T-helper 1 cell (primary cell): ENCODE measurements at places on chromosomes 7 and 10.
A peak's percentile ranks its signal among the peaks of the same experiment; 100 is the strongest.

GRCh38 chr7:120043250-120043649, 229.7 kb upstream of the KCND2 start:
- no peak for DNase-seq

GRCh38 chr10:60200012-60200681, 189.5 kb downstream of the ANK3 start:
- no peak for DNase-seq

GRCh38 chr7:140039896-140040295, 22.9 kb downstream of the PARP12 start:
- DNase-seq = no peak

DNA sequence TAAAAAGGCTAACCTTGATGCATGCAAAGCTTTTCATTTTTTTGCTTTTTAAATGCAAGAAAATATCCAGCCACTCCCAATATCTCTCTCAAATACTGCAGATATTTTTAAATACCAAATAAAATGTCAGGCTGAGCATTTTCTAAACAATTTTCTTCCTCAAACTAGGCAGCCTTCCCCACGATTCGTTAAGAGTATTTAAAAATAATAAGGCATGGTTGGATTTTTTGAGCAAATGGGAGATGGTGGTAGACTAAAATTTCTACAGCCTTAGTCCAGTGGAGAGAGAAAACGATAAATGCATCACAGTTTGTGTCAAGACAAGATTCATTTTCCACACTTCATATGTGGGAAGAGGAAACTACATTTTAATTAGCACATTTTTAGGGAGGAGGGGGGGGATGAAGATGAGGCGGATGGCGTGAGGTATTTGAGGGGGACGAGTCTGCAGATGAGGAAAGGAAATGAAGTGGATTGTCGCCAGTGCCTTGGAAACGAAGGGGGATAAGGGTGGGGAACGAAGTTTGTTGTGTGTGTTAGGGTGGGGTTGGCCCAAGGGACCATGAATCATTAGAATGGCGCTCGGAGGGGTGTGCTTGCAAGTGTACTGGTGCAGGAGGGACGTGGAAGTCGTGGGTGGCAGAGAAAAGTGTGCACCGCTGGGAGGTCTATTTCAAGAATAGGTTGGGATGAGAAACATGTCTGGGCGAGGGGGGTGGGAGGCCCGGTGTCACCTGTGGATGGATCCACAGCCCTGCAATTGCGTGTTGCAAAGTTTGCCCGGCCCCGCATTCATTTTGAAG, 1.2 kb upstream of the ADD3 start:
- DNase-seq = no peak

DNA sequence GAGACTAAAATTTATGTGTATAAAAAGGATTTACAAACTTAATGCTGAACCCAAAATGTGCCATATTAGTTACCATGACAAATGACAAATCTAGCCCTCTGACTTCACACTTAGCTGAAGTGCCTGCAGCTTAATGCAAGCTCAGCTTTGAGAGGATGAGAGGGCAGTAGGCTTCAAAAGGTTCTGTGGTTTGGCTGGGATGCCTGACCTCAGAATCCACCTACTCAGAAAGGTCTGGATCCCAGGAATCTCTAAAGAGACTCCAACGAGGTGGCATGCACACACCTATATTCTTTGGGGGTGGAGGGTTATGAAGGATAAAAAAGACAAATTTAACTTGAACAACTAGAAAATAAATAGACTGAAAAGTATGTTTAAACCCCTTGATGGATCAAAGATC, 213.4 kb downstream of the TAX1BP1 start:
- DNase-seq = no peak

GRCh38 chr10:91756286-91756685, 41.9 kb upstream of the TNKS2 start:
- DNase-seq = no peak

- DNase-seq = no peak
Measured at GRCh38 chr7:154837622-154838021, 165.3 kb downstream of the PAXIP1 start.

DNA sequence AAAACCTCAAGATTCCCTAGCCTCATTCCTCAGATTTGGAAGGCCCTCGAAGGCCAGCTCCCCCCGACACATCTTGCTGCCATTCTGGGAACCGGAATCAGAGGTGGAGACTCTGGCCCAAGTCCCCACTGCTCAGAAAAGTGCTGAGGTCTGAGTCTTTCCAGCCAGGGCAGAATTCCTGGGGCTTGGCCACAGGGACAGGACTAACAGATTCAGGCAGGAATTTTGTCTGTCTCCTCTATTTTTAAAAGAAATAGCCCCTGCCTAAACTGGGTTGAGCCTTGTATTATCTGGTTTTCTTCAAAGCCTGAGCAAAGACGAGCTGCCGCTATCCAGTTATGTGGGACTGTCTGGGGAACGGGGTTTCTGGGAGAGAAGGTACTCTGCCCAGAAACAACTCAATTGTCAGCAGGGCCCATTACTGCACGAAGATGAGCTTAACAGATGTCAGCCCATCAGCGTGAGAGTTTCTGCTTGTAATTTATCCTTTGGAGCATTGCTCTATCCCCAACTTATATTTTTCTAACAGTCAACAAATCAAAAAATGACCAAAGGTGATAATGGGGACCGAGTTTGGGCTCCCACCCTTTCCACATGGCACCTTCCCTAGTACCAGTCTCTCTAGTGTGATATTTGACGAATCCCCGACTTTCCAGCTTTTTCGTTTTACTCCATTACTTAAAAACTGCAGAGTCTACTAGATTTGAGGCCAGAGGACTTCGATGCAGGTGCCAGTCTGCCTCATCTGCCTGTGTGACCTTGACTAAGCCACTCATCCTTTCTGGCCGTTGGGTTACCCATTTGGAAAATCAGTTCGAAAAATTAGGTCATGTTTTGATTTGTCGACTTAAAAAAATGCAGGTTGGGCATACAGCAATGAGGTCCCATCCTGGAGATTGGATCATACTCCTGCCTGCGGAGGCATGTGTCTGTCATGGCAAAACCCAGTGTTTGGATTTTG, 110.9 kb downstream of the WDR11 start:
- no peak for DNase-seq

- no peak for DNase-seq
Measured at GRCh38 chr7:122844191-122844988, 41.9 kb downstream of the CADPS2 start.

- DNase-seq = no peak
Measured at GRCh38 chr10:5737352-5737751, 52.7 kb downstream of the TASOR2 start.

GRCh38 chr10:80462981-80463741, 9.1 kb downstream of the TSPAN14 start:
- DNase-seq = peak; percentile 65

DNA sequence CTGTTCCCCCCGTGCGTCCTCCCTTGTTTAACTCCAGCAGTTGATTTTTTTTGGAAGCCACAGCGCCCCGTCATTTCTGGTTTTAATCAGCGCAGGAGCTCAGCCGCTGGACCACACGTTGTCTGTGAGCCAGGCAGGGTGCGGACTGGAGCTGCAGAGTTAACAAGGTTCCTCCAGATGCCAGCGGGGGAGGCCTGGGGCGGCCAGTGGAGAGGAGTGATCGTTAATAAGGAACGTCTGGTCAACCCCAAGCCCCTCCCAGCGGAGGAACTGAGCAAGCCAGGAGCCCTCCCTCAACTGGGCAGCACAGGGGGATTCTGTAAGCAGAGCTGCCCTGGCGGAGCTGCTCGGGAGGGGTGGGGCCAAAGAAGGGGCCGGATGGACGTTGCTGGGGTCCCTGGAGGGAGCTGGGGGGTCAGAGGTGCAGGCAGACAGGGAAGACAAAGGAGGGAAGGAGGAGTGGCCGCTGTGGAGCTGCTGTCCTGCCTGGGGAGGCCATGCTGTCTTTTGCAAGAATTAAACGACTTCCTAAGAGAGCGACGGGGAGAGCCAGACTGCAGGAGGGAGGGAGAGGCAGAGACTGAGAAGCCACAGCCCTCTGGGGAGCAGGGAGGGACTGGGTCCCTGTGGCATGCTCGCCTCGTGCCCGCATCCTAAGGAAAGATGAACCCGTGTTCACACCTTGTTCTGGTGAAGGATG, 537.1 kb upstream of the FOXK1 start:
- DNase-seq = no peak

DNA sequence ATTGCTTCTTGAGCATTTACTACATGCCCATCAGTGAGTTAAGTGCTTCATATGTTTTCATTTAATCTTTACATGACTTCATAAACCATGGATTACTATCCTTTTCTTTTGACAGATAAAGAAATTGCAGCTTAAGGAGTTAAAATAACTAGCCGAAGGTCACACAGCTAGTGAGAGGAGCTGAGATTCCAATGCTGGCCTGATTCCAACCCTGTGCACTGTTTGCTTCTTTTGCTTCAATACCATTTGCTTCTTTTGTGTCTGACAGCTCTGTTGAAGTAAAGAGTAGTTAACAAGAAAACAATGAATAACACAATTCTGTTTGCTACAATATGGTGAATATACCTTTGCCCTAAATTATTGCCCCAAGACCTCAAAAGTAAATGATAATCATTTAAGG, 132.4 kb downstream of the GRM3 start:
- DNase-seq = no peak

DNA sequence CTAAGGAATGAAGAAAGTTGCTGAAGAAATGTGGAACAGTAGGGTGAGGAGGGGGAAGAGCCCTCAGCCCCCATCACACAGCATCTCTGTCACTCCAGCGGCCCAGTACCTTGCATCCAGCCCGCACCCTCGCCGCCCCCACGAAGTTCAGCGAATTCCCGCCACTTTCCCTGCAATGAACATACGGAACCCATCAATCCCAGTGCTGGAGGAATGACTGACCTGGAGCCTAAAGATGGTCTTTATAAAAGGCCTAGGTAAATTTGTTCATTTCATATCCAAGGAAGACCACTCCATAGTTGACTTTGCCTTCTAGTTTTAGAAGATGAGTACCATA, 779 bp upstream of the KIF5B start:
- no peak for DNase-seq

- no peak for DNase-seq
Measured at GRCh38 chr7:2943851-2944601, 99.6 kb downstream of the CARD11 start.

DNA sequence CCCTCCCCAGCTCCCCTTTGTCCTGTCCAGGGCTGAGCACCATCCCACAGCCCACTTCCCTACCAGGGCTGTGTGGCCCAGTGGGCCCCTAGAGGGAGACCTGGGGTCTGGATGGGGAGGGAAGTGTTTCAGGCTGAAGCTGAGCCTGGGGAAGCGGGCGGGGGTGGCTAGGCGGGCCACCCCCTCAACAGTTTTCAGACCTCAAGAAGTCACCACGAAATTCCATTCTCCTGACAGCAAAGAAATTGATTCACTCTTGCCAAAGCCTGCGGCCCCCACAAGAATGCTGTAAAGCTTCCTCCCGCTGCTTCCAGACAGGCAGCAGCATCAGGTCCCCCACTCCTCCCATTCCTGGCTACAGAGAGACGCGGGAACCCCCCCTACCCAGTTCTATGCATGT, 2.5 kb upstream of the LFNG start:
- no peak for DNase-seq

- DNase-seq = no peak
Measured at GRCh38 chr7:135748770-135749169, at the start of gene FAM180A. FAM180A (minus strand) TSS chr7:135748813; CDS start chr7:135748580, 233 bp downstream.

- no peak for DNase-seq
Measured at GRCh38 chr7:85038466-85038865, 148.4 kb downstream of the SEMA3D start.

GRCh38 chr10:34687434-34688210, 127.5 kb downstream of the PARD3 start:
- no peak for DNase-seq

DNA sequence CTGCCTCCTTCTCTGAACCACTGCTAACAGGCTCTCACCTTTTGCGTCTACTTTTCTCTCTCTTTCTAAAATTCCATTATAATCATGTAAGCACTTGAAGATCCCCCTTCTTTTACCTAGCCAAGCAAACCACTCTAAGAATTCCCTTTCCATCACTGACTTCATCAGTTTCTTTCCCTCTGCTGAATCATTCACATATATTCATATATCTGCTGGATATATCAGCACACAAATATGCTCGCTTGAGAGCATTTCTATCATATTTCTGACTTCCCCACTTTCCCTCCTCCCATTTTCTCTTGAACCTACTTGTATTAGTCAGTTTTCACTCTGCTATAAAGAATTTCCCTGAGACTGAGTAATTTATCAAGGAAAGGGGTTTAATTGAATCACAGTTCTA, 84.2 kb upstream of the LRRN3 start:
- no peak for DNase-seq

DNA sequence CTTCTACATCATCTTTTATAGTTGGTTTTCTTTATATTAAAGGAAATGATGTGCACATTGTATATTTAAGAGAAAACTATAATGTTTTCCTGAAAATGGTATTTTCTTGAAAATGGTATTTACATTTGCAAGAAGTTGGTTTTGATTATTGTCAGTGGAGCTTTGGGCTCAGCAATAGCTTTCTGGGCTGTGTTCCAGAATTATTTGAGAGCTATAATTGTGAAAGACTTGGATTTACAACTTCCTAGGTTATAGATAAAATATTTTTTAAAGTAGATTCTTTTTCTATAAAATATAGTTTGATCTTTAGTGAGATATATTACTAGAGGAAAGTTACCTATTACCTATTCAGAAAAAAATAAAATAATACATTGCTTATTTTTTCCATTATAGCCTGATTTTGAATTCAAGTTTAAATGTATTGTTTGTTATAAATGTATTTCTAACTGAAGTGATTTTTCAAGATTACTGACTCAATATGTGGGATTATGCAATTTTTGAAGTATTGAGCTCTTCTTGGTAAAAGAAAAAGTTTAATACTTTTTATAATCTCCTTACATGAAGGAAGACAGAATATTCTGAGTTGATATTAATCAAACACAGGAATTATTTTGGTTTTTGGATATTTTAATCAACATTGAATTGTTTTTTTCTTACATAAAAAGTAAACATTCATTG, 20.2 kb downstream of the GNAI1 start:
- no peak for DNase-seq

DNA sequence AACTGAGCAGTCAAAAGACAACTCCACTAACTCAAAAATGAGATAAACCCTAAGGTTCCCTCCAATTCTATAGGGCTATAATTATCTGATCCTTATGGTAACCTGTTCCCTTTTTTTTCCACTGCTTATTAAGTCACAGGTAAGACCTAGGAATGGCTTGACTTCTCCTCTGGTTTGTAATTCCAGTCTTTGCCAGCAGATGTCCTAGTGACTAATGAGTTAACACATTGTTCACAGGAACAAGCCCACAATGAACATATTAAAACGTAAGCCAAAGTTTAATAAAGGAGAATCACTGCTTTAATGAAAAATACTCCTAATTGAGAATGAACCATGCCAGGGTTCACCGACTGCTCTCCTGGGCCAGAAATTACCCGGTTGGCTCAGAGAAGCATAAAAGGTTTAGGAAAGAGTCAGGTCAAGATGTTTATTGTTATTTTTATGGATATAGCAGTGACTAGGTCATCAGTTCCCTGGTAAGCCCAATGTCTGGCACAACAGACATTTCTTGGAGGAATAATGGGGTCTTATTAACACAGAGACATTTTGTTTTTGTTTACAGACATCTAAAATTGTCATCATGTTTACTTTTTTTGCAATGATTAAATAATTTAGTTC, 120.1 kb downstream of the ELAPOR2 start:
- peak; percentile 43 for DNase-seq

GRCh38 chr7:134724606-134725005, 54.8 kb upstream of the CALD1 start:
- DNase-seq = no peak
